ENCODE measurements at places on chromosomes 12 and 14.

- no peak for DNase-seq
Observed at GRCh38 chr12:3614806-3615466, 123.9 kb downstream of the PRMT8 start.

- no peak for DNase-seq
Observed at GRCh38 chr12:4289231-4289878, 15.8 kb downstream of the CCND2 start.

DNA sequence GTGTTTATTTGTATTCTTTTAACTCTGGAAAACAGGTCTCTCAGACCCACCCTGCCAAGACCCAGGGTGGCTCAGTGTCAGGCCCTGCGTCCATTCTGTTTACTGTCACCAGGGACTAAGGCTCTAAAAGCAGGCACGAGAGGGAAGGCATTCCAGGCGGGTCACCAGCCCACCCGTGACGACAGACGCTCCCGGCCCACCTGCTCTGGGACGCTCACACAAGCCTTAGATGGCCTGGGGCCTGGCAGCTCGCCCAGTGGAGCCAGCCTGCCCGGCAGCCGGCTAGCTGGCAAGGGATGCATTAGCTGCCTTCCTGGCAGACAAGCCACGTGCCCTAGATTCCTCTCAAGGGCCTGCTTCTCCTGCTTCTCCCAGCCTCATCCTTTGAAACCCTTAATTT lies 9.2 kb upstream of the NUAK1 start:
- DNase-seq = no peak

DNA sequence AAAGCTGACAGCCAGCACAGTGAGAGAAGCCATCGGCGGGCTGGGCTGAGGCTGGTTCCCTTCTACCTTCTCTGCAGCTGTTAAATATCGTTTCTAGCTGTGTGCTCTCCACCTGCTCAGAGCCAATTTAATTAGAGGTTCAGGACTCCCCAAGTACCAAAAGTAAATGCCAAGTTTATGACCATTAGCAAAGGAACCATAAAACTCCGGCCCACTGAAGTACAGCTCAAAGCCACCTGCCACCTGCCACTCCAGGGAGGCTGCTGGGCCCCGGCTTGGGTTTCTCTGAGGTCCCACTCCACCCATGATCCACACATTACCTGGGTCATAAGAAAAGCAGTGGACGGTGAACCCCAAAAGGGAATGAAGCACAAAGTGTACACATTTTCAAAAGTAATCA lies 272.8 kb downstream of the KSR2 start:
- no peak for DNase-seq

DNA sequence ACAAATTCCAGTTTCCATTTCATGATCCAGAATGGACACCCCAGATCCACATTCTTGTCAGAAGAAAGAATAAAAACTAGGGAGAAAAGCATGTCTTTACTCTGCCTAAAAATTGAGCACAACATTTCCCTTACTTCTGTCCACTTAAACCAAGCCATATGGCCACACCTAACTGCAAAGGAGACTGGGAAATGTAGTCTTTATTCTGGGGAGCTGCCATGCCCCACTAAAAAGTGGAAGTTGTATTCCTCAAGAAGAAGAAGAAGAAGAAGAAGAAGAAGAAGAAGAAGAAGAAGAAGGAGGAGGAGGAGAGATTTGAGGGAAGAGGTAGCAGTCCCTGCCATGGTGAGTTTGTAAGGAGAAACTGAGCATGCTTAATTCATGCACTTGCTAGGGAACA lies 84.5 kb downstream of the GPR65 start:
- no peak for DNase-seq

DNA sequence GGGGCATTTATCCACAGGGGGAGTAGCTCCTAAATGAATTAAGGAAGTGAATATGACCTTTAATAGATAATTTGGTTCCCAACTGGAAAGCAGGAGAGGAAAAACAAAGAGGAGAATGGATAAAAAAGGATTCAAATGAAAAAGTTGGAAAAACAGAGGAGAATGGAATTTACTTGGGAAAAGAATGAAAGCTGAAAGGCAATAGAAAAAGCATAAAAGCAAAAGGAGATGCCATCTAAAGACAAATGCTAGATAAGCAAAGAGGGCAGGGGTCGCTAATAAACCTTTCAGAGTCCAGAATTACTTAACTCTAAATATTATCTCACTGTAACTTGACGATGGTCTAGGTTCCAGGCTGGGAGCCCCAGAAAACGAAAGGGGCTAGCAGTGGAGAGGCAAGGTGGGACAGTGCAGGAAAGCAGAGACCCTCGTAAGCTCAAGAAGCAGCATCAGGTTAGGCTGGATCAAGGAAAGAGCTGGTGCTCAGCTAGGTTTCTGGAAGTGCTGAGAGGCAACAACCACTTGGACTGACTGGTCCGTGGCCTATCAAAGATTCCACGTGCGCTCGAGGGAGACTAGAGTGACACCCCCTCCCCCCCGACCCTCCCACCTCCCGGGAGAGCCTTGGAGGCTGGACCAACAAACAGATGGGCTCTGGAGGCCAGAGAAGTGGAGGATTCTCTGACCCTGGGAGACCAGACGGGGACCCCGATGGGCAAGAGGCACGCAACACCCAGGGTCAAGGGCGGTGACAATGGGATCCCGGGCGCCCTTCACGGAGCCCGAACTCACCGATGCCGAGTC lies 1.2 kb downstream of the SLC2A13 start:
- DNase-seq = no peak

Data from activated naive CD4-positive, alpha-beta T cell treated with anti-CD3 and anti-CD28 coated beads, Interleukin-2, amount 50 U/mL, for 16 hours (primary cell).